NCI-H69 (cell line): ENCODE measurements at places on chromosomes 12 and 14.
A peak's percentile ranks its signal among the peaks of the same experiment; 100 is the strongest.

DNA sequence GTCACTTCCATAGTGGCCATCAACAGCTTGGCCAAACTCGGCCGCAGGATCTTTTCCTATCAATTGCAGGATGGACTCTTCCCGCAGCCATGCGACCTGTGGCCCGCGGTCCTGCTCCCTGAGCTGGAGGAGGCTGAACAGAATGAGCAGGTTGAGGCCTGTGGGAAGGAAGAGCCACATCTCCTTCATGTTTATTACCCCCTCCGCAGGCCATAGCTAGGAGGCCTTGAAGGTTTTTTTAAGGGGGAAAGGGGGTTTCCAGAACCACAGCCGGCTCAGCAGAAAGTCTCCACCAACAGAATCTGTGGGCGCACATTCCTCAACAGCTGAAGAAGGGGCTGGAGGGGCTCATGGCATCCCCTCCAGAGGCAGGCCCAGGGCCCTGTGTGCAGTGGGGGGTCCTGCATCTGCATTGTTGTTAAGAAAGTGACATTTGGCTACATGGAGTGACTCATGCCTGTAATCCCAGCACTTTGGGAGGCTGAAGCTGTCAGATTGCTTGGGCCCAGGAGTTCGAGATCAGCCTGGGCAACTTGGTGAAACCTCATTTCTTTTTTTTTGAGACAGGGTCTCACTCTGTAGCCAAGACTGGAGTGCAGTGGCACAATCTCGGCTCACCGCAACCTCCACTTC, 25.2 kb upstream of the PPP1R13B start:
- DNase-seq: no peak

- DNase-seq: no peak
Observed at GRCh38 chr14:58730792-58731464, 93.2 kb downstream of the DACT1 start.

DNA sequence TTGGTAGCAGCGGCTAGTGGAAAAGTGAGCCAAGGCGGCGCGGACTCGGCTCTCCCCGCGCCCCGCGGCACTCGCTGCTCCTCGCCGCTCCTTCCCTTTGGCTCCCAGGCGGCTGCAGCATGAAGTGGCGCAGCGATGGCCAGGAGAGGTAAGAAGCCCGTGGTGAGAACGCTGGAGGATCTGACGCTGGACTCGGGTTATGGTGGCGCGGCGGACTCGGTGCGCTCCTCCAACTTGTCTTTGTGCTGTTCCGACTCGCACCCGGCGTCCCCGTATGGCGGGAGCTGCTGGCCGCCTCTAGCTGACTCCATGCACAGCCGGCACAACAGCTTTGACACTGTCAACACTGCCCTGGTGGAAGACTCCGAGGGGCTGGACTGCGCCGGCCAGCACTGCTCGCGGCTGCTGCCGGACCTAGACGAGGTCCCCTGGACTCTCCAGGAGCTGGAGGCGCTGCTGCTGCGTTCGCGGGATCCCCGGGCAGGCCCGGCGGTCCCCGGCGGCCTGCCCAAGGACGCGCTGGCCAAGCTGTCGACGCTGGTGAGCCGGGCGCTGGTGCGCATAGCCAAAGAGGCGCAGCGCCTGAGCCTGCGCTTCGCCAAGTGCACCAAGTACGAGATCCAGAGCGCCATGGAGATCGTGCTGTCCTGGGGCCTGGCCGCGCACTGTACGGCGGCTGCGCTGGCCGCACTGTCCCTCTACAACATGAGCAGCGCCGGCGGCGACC, 225.6 kb upstream of the CRY1 start:
- DNase-seq: peak; percentile 72

GRCh38 chr14:101122237-101123141, 219.0 kb upstream of the RTL1 start:
- DNase-seq: no peak

GRCh38 chr14:102461490-102462338, 47.9 kb downstream of the ANKRD9 start:
- DNase-seq: no peak

- no peak for DNase-seq
Observed at GRCh38 chr14:56738020-56738419, 72.3 kb downstream of the OTX2 start.

- peak; percentile 86 for DNase-seq
Observed at GRCh38 chr12:44015333-44015941, 179.6 kb downstream of the TMEM117 start.

GRCh38 chr12:62933602-62934238, 1.2 kb downstream of the PPM1H start:
- DNase-seq: peak; percentile 75

- no peak for DNase-seq
Observed at GRCh38 chr14:26531894-26532293, 65.9 kb downstream of the NOVA1 start.

DNA sequence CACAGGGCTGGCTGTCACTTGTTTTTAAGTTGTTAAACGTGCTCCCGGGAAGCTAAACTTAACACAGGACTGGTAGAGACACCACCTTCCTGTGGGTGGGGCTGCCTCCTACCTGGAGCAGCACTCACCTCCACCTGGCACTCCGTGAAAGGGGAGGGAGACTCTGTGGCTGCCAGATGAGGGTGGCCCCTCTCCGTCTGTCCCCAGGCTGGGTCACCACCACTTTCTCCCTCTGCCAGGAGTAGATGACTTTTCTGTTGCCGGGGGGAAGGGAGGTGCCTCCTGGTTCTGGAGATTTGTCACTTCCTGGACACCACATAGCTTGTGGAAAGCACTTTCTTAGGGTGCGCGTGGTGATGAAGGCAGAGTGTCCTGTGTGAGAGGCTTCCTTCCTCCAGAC, 81.3 kb downstream of the WDR20 start:
- no peak for DNase-seq

DNA sequence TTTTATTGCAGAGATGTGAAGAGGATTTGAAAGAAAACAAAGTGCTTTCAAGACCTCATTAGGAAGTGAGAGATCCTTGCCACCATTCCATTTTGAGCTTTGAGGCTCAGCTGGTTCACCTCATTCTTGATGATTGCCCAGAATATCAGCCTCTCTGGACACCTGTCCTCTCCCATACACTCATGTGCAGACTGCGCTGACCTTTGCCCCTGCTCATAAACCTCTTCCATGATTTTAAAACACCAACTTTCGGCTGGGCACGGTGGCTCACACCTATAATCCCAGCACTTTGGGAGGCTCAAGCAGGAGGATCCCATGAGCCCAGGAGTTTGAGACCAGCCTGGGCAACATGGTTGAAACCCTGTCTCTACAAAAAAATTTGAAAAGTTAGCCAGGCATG, 8.9 kb downstream of the COX14 start:
- no peak for DNase-seq

DNA sequence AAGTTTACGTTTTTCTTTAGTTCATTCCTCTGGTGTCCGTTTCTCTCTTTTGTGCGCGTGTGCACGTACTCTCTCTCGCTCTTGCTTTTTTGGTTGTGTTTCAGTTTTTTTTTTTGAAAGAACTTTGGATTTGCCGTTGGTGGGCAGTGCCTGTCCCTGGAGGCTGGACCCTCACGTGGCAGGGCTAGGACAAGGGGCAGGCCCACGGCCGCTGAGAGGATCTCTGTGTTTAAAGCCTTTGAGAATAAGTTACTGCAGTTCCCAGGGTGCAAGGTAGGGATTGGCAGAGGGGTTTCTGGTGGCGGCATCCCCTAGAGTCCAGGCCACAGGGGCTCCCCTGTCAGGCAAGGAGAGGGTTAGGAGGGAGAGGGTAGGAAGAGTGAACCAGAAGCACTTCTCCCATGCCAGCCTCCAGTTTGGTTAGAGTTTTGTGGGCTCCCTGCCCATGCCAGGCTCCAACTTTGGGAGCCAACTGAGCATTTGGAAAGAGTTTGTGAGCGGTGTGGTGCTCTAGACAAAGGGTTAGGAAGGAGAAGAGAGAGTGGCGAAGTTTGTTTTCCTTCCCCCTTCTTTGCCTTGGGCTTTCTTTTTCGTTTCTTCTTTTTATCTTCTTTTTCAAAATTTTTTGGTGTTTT, 30.5 kb downstream of the ZFHX2 start:
- no peak for DNase-seq

DNA sequence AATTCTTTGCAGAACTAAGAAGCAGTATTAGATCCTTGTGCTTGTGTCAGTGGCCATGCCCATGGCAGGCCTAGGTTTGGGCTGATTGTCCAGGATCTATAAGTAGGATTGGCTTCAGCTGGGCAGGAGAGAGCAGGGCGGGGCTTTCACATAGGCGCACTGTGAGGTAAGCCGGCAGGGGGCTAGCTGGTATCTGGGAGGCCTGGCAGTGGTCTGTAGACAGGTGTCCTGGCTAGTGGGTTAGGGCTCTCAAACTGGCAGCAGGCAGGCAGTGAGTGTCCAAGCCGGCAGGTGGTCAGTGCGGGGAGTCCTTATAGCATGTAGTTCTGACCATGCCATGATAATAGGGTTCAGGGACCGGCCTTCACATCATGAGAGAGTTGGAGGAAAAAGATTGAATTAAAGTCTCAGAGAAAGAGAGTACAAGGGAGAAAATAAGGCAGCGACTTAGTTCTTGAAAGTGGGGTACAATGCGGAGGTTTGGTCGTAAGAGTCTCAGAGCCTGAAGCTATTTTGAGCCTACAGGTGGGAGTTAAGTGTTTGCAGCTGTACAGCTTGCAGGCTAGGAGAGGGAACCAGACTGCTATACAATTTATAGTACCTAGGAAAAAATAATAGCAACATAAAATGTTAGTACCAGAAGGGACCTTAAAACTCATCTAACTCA, 137.4 kb downstream of the TPH2 start:
- peak; percentile 89 for DNase-seq

DNA sequence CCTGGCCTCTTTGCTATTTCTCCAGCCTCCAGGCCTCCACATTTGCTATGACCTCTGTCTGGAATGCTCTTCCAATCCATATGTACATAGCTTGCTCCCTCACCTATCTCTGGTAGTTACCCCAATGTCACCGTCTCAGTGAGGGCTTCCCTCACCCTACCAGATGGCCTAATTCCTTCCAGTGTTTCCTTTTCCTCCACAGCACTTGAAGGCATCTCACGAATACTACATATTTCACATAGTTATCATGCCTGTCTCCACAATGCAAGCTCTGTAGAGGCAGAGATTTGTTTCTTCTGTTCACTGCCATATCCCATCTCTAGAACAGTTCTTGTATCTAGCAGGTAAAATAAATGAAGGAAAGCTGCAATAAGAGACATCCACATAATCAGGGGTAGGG, 21.3 kb upstream of the HSP90B1 start:
- no peak for DNase-seq

DNA sequence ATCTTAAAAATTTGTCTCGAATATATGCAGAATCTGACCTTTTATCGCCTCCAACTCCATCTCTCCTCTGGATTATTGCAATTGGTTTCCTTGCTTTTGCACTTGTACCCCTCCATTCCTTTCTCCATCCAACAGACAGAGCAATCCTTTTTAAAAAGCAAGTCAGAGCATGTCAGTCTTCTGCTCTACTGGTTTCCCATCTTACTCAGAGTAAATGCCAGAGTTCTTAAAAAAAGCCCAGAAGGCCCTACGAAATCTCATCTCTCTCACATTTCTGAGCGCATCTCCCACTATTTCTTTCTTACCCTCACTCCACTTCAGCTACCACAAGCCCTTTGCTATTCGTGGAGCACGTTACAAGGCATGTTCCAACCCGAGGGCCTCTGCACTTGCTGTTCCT, 236.9 kb upstream of the DDHD1 start:
- no peak for DNase-seq

DNA sequence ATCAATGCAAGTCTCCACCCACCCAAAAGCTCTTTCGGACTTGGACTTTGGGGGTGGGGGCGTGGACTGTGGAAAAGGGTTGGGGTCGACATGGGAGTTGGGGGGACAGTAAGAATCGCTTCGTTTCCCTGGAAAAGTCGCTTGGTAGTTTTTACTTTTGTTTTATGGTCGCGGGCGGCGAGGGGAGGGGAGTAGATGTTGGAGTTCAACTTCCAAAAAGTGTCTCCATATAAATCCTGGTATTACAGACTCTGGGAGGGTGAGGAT, 568 bp upstream of the BCL11B start:
- no peak for DNase-seq

DNA sequence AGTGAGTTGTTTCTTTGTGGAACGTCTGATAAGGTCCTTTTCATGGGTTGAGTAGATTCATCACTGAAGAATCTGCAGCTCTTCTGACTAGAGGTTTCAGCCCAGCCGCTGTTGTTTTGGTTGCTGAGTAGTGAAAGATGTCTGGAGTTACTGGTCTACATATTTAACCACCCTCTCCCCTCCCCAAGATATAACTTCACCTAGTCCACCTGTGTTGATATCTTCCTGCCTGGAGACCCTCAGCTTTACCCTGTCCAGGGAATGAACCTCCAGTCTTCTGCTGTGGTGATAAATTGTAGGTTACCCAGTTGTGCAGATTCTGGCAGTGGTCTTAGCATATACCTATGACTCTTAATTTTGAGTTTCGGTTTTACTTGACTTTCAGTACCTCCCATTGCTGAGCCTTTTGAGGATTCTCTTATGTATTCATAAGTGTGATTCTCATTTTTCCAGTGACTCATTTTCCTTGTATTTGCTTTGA, 62.9 kb downstream of the CCDC91 start:
- DNase-seq: no peak

- DNase-seq: peak; percentile 27
Observed at GRCh38 chr14:51682411-51682810, 30.7 kb downstream of the FRMD6 start.

- DNase-seq: no peak
Observed at GRCh38 chr12:65634626-65635331, 189.5 kb upstream of the HMGA2 start.

DNA sequence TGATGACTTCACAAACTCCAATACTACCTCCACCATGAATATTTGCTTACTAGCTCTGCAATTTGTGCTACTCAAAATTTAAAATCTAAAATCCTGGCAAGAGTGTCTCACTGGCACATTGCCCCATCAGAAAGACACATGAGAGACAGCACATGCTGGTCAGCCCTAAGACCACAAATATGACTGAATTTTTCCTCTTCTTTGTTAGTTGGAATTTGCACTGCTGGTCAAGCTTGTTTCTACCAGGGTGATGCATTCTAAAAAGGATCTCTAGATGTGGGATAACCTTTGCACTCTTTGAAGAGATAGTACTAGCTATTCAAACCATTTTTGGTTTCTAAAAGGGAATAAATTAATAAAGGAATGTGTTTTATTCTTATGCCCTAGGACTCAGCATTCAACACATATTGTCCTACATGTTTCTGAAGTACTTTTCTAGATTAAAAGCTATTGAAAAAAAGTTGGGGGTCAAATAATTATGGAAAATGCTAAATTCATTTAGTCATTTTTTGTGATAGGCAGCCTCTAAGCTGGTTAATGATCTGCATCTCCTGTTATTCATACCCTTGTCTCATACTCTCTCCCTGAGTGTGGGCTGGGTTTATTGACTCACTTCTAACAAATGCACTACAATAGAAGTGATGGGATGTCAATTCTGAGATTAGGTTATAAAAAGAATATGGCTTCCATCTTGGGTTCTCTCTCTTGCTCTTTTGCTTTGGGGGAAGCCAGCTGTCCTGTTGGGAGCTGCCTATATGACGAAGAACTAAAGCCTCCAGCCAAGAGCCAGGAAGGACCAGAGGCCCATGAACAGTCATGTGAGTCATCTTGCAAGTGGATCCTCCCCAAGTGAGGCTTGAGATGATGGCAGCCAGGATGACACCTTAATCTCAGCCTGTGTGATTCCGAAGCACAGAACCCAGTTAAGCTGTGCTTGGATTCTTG, 211.5 kb upstream of the CRY1 start:
- DNase-seq: no peak
